ENCODE measurements at places on chromosomes 3 and 15.
A peak's percentile ranks its signal among the peaks of the same experiment; 100 is the strongest.

DNA sequence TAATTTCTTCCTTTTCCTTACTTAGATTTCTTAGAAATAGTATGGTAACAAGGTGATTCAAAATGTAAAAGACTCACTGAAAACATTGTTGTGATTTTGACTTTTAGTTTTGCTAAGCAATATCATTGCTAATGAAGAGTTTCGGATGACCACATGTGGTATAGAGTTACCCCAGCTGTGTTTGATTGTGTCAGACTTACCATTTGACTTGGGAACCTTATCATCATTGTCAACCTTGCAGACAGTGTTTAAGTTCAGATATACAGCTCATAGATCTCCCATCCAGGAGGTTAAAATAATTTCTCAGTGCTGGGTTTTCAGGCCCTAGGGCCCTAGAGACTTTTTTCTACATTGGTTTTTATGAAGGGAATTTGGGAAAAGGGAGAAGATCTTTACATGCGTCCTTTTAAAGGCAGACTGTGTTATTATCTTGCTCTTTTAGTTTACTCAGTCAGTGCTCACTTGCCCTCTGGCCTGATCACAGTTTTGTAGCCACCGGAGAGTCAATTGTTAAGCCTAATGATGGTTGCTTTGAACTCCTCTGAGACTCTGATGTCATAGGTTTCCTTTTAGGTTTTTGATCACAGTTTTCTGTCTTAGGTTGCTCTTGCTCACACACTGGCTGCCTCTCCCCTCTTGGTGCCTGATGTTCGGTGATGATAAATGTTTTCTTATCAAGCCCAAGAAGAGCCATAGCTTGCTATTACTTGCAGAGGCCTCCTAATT lies 133.5 kb upstream of the ZPLD1 start:
- DNase-seq, result no peak

DNA sequence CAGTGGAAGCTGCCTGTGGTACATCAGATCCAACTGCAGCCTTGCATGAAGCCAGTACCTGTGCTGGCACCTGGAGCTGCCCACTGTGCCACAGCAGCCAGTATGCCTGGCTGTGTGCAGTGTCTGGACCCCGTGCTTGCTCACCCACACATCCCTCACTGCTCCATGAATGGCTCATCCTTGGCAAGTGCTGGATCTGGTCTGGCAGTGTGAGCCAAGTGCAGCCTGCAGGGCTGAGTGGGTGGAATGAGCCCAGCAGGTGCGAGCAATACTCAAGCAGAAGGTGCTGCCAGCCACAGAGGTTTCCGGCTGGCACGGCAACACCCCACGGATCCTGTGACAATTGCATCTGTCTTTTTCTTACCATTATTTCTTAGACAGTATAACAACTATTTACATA lies 488.2 kb upstream of the ROBO2 start:
- no peak for DNase-seq

DNA sequence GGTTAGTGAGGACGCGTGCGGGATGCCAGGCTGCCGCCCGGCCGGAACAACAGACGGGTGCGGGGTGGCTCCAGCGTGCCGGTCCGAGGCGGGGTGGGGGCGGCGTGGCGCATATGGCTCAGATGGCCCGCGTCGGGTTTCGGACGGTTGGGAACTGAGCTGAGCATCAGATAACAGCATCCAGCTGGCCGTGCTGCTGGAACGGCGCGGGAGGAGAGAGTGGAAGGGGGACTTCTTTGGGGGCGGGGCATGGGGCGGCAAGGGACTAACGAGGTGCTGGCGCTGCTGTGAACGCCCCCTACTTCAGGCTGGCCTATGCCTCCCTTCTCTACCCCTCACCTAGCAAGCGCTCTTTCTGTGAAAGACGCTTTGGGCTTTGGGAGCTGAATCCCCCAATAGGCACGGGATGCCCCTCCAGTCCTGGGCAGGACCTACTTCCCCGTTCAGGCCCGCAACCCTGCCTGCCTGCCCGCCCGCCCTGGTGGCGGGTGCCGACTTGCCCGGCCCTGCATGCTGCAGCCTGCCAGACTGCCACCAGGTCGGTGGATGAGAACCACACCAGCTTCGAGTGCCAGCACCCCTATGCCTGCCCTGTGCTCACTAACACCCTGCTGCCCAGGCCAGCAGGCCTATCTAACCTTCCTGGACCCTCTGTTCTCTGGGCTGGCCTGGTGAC lies 542 bp downstream of the INKA1 start:
- DNase-seq, result no peak

- DNase-seq, result peak; percentile 82
These were observed 16.1 kb downstream of the CD276 start for GRCh38 chr15:73700041-73700842.

DNA sequence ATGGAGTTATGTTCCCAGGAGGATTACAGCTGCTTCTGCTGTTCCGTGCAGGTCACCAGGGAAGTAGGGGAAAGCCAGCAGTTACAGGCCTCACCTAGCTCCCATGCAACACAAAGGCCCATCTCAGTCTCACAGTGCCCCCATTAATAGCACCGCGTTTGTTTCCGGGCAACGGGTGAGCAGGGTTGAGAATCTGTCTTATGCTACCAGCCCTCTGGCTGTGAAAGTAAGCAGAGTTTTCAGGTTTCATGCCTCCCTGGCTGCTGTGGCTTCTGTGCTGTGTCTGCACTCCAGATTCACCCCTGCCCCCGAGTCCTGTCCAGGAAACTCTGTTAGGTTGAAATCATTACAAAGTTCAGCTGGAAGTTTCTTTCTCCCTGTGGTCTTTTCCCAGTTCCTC lies 254.4 kb upstream of the GPR149 start:
- no peak for DNase-seq

Data from activated CD4-positive, alpha-beta T cell treated with anti-CD3 and anti-CD28 coated beads, Interleukin-2, amount 50 U/mL, for 16 hours (primary cell).